ENCODE measurements at places on chromosomes 13 and 19. TPM values are rescaled to one million over a fixed set of nuclear protein-coding genes. Genes with fewer than 3 reads are reported as not detected.

KCNJ14 gene
- total RNA-seq: under 0.01 TPM

CFAP97D2 gene
- not detected for total RNA-seq

CLDND2 gene
- total RNA-seq: not detected

ZNF100 gene
- 8.3 TPM for total RNA-seq

ZNF492 gene
- total RNA-seq: 0.65 TPM

PSG6 gene
- not detected for total RNA-seq

INSL3 gene
- not detected for total RNA-seq

PBX4 gene
- 0.06 TPM for total RNA-seq

NCR1 gene
- not detected for total RNA-seq

PLK5 gene
- not detected for total RNA-seq

METTL21C gene
- total RNA-seq: not detected

KLF12 gene
- 3.8 TPM for total RNA-seq

CYP2A6 gene
- not detected for total RNA-seq

PEX11G gene
- total RNA-seq: 1.5 TPM

BCAM gene
- total RNA-seq: 24.4 TPM

CYP4F12 gene
- not detected for total RNA-seq

PNMA8A gene
- total RNA-seq: not detected

IFNL2 gene
- not detected for total RNA-seq

VSTM2B gene
- not detected for total RNA-seq

PABPC3 gene
- total RNA-seq: under 0.01 TPM

ADAMTSL5 gene
- not detected for total RNA-seq

OR7G3 gene
- not detected for total RNA-seq

TMIGD2 gene
- total RNA-seq: not detected

PRRG2 gene
- total RNA-seq: 3.7 TPM

PEAK3 gene
- not detected for total RNA-seq

SIGLECL1 gene
- not detected for total RNA-seq

TPTE2 gene
- not detected for total RNA-seq

CCDC8 gene
- total RNA-seq: 0.19 TPM

AMER2 gene
- total RNA-seq: not detected

TOMM40 gene
- 54.6 TPM for total RNA-seq
